ENCODE measurements at places on chromosomes 5 and 9.
A peak's percentile ranks its signal among the peaks of the same experiment; 100 is the strongest.

DNA sequence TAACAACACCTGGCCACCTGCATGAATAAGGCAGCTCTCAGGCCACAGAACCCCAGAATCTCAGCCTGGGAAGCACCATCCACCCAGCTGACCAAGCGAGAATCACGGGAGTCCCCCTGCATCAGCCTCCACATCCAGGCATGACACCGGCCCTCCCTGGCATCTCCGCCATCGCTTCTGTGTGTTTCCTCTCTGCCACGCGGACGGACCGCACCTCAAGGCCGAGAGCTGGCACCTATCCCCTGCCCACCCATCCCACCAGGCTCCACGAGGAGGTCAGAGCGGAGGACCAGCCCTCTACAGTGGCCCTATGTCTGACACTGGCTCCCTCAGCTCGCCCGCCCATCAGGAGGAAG, 134.7 kb downstream of the COL23A1 start:
- no peak for DNase-seq

DNA sequence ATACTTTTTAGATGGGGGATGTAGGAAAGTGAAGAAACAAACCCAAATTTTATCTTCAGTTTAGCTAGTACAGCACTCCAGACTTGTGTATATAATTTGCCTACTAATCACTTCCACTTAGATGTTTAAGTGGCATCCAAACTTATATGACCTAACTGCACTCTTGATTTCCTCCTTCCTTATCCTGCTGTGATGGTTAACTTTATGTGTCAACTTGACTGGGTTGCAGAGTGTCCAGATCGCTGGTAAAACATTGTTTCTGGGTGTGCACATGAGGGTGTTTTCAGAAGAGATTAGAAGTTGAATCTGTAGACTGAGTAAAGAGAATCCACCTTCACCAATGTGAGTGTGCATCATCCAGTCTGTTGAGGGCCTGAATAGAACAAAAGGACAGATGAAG, 79.8 kb downstream of the PCSK1 start:
- no peak for DNase-seq

GRCh38 chr5:172106511-172107356, 81.3 kb downstream of the STK10 start:
- DNase-seq = peak; percentile 55

- DNase-seq = no peak
Measured at GRCh38 chr5:154002093-154002492, 36.6 kb downstream of the FAM114A2 start.

DNA sequence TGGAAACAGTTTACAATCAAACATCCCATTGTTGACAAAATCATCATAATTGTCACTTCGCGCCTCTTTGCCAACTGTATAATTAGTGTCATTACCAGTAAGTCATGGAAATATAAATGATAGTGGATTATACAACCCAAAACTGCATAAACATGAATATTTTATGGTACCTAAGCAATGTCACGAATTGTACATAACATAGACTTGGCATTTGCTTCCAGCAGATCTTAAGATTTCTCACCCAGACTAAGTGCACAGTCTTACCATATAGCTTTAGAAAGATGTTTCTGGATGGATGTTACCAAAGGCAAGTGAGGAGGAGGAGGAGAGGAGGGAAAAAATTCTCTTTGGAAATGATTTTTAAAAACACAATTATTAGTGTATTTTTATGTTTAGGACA, 113.4 kb upstream of the TAS2R1 start:
- no peak for DNase-seq

DNA sequence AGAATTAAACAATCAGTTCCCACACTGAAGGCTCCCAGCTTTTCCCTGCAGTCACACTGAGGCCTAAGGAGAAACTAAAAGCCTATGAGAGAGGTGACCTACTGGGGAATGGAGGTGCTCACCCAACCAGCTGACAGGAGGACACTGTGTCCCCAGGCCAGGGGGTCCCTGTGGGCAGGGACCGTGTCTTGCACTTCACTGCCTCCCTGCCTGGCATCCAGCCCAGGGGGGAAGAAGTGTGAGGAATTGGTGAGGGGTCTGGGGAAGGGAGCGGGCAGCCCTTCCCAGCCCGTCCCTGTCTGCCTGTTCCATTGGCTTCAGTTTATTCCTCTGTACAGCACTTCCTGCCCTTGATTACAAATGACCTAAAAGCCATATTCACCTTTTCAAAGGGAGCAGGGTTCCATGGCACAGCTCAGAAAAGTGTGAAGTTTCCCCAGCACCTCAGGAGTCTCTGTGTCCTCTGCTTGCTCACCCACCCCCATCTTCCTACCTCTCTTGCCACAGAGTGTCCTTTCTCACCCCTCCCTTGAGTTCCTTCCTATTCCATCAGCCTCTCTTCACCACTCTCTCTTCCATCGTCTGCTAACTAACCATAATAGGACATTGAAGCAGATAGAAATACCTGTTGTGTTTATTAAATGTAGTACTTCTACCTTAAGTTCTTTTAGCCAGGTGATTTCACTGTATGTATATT, 12.9 kb downstream of the OTULINL start:
- no peak for DNase-seq

GRCh38 chr9:115057559-115057958, 60.4 kb downstream of the TNC start:
- no peak for DNase-seq

DNA sequence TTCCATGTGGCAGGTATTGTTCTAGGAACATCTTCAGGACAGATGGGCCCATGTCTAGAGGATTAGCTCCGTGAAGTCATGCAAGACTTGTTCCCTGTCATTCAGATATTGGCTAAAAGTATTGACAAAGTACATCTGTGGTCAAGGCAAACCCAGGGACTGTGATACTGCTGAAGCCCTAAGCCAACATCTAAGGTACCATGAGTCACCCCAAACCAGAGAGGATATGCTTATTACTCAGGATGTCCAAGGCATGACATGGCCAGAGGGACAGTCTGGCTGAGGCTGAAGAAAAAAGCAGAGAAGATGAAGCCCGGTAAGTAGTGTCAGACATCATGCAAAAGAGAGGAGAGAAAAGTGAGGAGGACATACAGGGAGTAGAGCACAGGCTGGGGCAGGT, 31.0 kb downstream of the HMHB1 start:
- no peak for DNase-seq

DNA sequence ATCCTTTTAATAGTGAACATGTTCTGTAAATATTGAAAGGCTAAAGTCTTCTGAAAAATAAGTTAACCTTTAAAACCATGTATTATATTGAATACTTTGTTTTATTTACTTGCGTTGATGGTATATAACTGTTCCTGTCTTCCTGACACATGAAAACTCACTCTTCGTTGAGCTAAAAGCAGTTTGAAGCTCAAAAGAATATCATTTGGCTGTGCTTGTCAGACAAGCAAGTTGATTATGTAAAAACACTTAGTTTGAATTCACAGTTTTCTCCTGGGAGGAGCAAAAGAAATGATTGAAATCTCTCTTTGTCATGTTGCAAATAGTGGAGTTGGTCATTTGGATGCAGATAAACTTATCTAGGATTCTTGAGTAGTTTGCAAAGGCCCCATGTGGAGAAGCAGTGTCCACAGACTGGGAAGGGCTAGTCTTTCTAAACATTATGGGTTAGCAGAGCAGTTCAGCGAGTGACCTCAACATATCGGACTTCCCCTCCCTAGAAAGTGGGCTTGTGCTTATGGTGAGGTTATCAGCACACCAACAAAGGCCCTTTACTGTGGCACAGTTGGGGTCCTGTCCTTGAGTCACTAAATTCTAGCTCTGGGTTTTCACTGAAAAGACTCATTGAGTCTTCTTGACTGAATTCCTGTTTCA, 290.4 kb downstream of the CSNK1G3 start:
- no peak for DNase-seq

GRCh38 chr5:136457390-136458013, 92.2 kb upstream of the TRPC7 start:
- DNase-seq = peak; percentile 19

DNA sequence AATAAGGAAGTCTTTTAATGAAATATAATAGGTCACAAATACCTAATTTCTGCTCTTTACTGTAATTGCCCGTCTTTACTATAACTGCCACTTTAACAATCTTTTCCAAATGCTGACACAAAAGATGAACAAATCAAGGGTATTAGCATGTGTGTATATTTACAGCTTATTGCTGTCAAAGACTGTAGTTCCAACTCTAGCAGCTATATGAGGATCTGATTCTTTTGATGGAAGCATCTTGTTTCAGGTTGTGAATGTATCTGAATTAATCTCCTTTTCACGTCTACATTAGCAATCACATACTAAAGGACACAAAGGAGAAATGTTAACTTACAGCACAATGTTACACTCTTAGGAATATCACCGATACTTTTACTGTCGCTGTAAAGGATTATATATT, 27.9 kb downstream of the RFX3 start:
- no peak for DNase-seq

- DNase-seq = no peak
Measured at GRCh38 chr5:31757806-31758205, 118.9 kb downstream of the PDZD2 start.

- no peak for DNase-seq
Measured at GRCh38 chr5:135996611-135997010, 32.2 kb upstream of the TGFBI start.

- DNase-seq = no peak
Measured at GRCh38 chr5:34586117-34586885, 69.8 kb upstream of the RAI14 start.

DNA sequence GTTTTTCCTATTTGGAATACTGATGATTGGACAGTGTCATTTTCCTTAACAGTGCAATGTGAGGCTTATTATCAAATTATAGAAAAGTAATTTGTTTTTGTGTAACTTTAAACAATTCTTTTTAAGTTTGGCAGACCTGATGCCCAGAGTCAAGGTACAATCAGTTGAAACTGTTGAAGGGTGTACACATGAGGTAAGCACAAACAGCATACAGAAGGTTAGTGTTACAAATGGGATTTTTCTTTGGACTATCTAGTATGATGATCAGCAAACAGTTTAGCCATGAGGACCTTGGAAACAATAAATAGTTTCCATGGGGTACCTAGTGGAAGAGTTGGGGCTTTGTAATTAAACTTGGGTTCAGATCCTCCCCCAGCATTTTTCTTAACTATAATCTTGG, 16.2 kb downstream of the MTREX start:
- no peak for DNase-seq

DNA sequence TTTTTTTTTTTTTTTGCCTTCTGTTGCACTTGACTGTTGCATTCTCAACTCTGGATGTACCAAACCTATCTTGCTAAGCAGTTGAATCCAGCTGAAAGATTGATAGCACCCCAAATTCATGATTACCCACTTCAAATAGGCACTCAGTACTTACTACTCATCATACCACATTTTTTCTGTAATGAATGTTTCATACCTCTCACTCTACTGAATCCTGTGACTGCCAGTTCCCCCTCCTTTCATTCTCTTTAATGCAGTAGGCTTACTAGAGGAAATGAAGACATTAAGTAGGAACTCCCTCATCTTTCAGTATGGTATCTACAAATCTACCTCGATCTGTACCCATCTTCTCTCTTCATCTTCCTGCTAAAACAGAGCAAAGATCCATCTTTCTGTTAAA, 6.8 kb downstream of the INVS start:
- no peak for DNase-seq

- no peak for DNase-seq
Measured at GRCh38 chr9:19876569-19877316, 87.9 kb upstream of the SLC24A2 start.

DNA sequence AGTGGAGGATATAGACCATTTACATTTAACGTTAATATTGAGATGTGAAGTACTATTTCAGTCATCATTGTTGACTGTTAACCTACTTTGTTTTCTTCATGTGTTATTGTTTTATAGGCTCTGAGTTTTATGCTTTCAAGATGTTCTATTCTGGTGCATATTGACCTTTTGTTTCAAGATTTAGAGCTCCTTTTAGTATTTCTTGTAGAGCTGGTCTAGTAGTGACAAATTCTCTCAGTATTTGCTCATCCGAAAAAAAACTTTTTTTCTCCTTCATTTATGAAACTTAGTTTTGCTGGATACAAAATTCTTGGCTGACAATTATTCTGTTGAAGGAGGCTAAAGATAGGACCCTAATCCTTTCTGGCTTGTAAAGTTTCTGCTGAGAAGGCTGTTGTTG, 91.3 kb downstream of the INVS start:
- no peak for DNase-seq

DNA sequence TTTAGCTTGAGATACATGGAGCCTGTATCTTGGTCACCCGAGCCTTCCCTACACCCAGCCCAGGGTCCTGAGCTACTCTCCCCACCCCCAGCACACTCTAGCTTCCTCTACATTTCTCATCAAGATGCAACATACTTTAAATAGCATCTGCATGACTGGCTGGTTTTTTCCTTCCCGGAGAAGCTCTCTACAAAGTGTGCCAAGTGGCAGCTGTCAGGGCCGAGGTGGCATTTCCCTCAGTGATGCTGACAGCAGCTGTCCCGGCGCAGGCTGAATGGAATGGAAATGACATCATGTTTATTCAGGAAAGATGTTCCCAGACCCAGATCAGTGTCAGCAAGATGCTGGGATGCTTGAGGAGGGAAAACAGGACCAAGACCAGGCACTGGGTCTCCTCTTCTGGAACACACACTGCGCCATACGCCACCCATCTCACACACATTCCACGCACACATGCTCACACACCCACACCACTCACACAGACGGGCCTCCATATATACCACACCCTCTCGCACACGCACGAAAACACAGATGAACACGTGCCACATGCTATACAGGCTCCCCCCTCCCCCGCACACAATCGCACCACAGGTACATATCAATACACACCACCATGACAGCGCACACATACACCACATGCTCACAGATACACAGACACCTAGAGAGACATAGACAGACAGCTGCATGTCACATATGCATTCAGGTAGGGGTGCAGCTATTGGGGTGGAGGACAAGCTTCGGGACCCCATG, 67.8 kb downstream of the LHX2 start:
- no peak for DNase-seq

DNA sequence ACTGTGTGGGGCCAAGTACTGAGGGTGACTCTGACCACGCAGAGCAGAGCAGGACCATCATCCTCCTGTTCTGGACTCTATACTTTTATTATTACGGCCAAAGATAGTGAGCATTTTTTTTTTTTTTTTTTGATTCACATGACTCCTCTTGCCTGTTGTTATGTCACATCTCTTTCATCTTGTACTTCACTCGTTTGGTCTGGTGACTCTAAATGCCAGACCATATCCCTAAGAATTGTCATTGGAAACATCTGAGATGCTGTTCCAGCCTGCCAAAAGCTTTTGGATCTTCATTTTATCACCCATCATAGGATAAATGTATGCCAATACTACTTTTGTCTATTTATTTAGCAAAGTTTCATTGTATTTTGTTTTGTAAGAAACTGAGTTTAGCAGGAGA, 168.2 kb upstream of the RAI14 start:
- no peak for DNase-seq

GRCh38 chr9:93680443-93681268, 104.3 kb downstream of the PHF2 start:
- no peak for DNase-seq

All from midbrain (tissue), 1 donor.